ENCODE measurements at places on chromosomes 5 and 9.
A peak's percentile ranks its signal among the peaks of the same experiment; 100 is the strongest.

DNA sequence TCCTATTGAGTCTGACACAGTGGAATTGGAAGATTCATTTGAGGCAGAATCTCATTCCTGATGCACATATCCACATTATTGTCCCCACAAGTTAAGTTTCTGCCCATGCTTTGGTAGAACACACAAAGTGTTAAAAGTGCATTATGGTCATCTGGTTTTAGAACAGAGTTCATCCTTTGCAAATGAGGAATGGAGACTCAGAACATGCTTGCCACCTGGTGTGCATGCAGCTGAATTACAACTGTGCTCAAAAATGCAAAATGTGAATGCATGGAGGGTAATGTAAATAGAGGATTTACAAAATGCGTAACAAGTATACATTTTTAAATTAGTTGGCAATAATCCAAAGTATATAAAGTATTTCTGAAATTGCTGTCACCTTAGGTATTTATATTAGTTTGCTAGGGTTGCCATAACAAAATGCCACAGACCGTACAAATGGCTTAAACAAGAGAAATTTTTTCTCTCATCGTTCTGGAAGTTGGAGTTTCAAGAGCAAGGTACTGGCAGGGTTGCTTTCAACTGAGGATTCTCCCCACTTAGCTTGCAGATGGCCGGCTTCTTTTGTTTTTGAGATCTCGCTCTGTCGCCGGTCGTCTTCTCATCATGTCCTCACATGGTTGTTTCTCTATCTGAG is 671.1 kb downstream of the TAF11L14 start:
- DNase-seq, result peak; percentile 50

GRCh38 chr5:109888989-109889388 is 199.3 kb downstream of the MAN2A1 start:
- DNase-seq, result no peak

DNA sequence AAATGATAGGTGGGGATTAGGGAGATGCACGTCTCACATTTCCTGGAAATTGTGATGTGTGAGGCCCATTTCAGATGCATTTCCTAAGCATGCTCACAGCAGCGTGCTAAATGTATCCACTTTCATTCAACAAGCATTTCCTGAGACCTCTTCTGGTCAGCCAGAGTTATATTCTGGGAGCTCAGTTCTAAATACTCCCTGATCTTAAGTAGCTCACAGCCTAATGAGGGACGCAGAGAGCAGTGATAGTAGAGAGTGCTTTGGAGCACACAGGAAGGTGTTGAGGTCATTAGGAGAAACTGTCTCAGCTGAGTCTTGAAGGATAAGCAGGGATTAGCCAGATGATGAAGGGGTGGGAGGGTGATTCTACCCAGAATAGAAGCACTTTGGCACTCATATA is 46.2 kb upstream of the FSD1L start:
- DNase-seq, result peak; percentile 14

DNA sequence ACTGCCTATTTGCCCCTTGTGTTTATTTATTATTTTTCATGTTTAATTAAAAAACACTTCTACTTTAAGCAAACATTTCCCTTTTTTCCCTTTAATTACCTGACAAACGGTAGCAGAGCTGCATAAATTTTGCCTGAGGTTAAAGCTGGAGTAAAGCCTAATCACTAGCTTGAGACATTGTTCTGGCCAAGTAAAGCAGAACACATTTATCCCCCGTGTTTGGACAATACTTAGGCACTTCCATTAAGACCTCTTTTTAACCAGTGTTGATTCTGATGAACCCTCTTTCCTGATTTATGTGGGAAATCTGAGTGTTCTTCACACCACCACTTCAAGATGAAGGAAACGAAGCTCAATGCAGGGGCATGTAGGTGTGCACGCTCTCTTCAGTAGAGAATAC is 54.5 kb downstream of the BNC2 start:
- no peak for DNase-seq

DNA sequence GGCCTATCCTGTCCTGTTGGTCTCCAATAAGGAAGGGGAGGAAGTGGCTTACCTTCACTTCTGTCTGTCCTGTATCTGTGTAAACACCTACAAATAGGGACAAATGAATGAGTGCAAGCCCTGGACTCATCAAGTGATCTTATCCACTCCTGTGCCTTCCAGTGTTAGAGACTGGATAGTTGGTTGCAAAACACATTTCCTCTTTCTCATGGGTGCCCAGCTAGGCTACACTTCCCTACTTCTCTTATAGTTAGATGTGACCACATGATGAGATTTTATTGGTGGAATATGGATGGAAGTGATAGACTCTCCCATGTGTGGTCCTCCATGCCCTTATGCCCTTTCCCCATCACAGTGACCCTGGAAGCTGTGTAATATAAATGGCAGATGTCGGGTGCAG is 16.9 kb upstream of the PFDN1 start:
- peak; percentile 67 for DNase-seq

All from NB4 (cell line).